ENCODE measurements at places on chromosomes 6 and 20. TPM values are rescaled to one million over a fixed set of nuclear protein-coding genes. Genes with fewer than 3 reads are reported as not detected.

IL20RA gene
- polyA plus RNA-seq, result 6.6 TPM

MUC21 gene
- polyA plus RNA-seq, result 0.16 TPM

ACTL10 gene
- polyA plus RNA-seq, result 0.18 TPM

SMLR1 gene
- 0.10 TPM for polyA plus RNA-seq

TMC2 gene
- polyA plus RNA-seq, result 1.3 TPM

NR2E1 gene
- 0.20 TPM for polyA plus RNA-seq

SPAG4 gene
- 2.7 TPM for polyA plus RNA-seq

TRIM10 gene
- polyA plus RNA-seq, result not detected

PNPLA1 gene
- polyA plus RNA-seq, result not detected

FLOT1 gene
- polyA plus RNA-seq, result 599 TPM

ENPP3 gene
- polyA plus RNA-seq, result 4.9 TPM

BFSP1 gene
- polyA plus RNA-seq, result 1.7 TPM

LRRN4 gene
- not detected for polyA plus RNA-seq

HSD17B8 gene
- 24.7 TPM for polyA plus RNA-seq

NOX3 gene
- polyA plus RNA-seq, result 0.11 TPM

PFDN6 gene
- 180 TPM for polyA plus RNA-seq

KIAA1755 gene
- 8.0 TPM for polyA plus RNA-seq

GRCh38 chr20:23340524-23340923, 10.1 kb upstream of the NXT1 start:
- peak; percentile 59 for DNase-seq

DNA sequence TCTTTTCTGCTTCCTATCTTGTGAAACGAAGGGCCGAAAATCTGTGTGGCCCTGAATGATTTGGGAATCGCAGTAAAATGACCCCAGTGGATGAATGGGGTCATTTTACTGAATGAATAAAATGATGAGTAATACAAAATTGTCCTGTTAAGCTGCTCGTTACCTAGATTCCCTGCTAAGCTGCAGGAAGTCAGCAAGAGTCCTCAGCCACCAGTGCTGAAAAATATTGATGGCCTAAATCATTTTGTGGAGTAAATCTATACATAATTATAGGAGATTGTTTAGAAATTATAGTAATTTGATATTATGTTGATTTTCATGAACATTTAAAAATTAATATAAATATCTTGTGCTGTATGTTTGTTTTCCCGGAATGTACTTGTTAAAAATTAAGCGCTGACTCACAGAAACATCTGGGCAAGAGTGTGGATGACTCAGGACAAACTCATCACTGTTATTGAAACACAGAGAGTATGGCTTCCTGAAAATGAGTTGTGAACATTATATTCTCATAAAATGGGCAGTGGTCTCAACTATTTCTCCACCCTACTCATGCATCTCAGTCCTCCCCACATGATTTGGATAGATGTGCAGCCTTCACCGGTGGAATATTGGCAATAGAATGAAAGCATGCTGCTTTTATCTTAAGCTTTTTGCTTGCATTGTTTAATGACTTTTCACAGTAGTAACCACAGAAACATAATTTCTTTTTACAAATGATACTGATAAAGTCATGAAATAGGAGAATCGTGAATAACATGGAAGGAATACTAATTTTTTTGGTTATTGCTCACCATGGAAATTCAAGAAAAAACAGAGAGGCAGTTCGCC, 36.2 kb upstream of the RGS17 start:
- DNase-seq, result no peak

DNA sequence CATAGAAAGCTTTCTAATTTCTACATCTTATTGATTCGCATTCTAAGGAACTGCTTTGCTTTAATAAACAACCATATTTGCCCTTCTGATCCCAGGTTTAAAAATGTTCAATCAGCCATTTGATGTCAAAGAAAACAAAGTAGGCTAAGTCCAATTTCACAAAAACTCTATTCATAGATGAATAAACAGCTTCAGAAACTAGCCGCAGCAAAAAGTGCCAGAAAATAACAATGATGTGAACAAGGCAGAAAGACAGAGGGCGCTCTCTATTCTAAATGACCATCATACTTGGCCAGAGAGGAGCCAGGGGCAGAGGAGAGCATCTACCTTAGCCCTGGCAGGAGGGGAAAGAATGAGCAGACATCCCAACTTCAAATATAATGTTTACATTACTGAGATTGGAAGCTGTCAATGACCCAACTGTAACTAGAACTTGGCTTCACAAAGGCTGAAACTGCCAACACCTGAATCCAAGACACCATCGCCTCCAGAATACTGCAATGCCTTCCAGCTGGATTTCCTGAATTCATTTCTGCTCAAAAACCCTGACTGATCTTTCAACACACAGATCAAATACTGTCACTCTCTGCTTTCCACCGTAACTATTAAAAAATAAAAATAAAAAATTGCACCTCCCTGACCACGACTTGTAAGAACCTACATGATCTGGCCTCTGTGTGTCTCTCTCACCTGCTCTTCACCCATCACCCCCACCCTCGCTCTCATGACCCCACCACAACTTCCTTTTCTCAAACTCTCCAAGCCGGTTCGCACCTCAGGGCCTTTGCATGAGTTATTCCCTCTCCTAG, 9.5 kb downstream of the CNKSR3 start:
- DNase-seq, result no peak

- DNase-seq, result no peak
These were observed 25.7 kb downstream of the FKBP5 start for GRCh38 chr6:35662999-35663398.

GRCh38 chr6:33192105-33192646, at the start of gene COL11A2:
Gene COL11A2, minus strand, starts transcription at chr6:33192467. Its CDS starts 227 bp downstream, at chr6:33192240.
- DNase-seq, result no peak

- DNase-seq, result no peak
These were observed 379.9 kb upstream of the IRAK1BP1 start for GRCh38 chr6:78487401-78487800.

GRCh38 chr6:6712449-6713403, 124.2 kb downstream of the LY86 start:
- DNase-seq, result peak; percentile 59

DNA sequence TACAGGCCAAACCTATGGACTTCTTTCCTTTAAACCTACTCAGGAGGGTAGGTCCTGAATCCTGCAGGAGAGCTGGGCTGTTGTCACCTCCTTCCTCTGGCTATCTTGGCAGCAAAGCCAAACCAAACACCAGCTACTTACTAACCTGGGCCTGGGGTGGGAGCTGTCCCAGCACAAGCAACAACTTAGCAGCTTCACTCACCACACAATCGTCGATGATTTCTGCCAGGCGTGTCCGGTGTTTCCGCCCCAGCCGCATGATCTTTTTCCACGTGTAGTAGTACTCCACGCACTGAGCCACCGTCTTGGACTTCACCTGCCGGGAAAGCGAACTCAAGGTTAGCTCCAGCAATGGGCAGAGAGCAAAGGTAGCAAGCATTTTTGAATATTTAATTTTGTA, 25.4 kb upstream of the MRPS10 start:
- peak; percentile 46 for DNase-seq

DNA sequence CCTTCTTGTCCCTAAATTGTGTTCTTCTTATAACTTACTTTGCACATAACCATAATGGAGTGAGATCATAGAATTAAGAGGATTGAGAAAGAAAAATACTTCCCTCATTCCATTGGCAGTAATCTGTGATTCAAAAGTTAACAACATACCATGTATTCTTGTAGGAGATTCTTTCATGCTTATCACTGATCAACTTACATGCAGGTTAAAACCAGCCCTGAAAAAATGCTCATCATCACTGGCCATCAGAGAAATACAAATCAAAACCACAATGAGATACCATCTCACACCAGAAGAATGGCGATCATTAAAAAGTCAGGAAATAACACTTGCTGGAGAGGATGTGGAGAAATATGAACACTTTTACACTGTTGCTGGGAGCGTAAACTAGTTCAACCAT, 36.5 kb upstream of the GFRAL start:
- DNase-seq, result no peak

DNA sequence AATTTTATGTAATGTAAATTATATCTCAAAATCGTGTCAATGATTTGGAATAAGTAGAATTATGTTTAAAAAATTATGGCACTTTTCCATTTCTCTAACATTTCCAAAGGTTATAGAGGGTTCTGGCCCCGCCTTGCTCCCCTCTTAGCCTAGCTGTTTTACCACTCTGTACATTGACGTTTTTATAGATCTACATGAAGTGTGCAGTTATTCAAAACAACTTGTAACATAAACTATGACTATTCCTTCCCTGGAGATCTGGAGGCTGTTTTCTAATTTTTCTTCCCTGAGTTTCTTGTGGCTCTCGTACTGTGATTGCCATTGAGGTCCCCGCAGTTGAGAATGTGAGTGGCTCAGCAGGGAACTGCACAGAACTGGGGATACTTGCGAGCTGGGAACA, 48.4 kb downstream of the IYD start:
- no peak for DNase-seq

- no peak for DNase-seq
These were observed 30.3 kb downstream of the KIF13A start for GRCh38 chr6:17957086-17957485.

DNA sequence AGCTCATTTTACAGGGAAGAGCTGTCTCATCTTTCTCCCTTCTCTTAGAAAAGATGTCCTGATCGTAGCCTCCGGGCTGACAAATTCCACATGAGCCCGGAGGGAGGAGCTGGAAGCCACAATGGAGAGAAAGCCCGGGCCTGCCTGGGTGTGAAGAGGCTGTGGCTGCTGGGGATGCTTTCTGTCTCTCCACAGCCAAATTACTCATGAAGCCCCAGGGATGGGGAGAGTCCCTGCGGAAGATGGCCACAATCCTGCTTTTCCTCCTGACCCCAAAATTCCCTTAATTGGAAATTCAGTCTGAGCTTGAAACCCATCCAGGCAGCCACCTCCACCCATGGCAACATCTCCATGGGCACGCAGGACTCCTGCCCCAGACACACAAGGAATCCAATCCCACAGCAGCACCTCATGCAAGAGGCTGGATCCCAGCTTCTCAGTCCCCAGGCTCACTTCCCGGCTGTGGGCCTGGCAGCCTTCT, 32.4 kb downstream of the JPH2 start:
- no peak for DNase-seq

DNA sequence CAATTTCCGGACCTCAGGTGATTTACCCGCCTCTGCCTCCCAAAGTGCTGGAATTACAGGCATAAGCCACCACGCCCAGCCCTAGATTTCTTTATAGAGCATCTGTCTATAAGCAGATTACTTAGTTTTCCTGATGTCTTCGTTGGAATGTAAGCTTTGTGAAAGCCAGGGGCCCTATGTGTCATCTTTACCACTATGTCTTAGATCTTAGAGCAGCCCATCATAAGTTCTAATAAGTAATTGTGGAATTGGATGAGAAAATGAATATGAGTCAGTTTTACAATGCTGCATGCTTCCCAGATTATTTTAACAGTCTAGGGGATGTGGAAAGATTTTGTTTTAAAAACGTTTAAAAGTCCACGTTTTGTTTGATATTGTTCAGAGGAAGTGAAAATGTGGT, 9.1 kb upstream of the ZBTB2 start:
- no peak for DNase-seq

DNA sequence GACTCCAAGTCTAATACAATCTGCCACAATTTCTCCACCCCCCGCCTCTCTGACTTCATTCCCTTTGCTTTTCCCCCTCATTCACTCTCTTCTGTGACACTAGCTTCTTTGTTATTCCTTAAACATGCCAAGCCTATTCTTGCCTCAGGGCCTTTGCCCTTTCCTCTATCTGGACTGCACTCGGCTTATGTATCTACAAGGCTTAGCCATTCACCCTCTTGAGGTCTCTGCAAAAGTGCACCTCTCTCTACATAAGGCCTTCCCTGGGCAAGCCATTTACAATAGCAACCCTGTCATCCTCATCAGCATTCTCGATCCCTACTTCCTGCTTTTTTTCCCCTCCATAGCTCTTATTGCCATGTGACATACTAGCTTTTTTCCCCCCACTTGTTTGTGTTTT, 168.9 kb downstream of the PDSS2 start:
- DNase-seq, result no peak

GRCh38 chr20:63552481-63553249, 1.3 kb upstream of the FNDC11 start:
- no peak for DNase-seq

DNA sequence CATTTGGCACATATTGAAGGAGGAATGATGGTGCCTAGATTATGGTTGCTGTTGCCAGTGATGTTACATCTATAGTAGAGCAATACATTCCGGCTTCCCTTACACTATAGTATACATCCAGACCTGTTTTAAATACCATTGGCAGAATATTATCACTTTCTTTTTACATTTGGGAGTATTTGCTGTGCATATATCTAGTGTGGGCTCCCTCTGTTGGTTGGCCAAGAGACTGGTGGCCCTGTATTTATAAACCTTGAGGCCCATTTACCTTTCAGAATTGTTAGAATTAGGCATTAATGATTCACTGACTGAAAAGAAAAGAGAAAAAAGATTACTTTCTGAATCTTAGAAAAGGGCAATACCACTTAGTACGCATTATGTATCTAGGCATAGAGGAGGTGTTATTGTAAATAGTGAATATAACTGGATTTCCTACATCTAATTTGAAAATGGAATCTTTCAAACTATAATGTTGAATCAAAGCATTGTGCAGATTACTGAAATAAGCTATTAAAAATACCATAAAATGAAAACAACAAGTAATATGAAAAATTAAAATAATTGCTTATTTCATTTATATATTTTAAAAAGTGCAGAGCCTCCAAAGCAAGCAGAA, 628.8 kb upstream of the MAN1A1 start:
- peak; percentile 59 for DNase-seq

DNA sequence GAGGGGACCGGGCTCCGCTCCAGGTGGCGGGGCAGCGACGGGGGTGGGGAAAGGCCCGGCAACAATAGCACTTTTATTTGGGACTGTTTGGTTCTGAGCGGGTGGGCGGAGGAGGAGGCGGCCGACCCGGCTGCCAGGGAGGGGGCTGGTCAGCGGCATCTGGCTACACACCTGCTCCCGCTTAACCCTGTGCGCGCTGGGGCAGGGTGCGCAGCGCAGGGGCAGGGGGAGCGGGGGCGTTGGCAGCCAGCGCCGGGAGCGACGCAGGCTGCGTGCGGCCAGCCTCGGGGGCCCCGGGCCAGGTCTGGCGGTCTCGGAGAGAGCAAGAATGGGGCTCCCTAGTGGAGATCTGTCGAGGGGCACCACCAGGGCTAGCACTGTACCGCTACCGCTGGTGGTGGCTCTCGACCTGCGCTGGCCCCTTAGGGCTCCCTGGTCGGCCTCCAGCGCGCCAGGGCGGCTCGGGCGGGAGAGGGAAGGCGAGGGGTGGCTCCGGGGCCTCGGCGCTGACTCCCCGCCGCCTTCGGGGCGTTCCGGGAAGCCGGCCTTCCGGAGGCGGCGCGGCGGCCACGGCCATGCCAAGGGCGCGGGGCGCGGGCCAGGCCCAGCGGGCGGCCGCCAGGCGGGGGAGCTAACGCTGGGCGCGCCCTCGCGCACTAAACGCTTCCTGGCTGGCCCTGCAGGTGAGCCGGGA, 92.4 kb downstream of the NCR2 start:
- DNase-seq, result no peak

DNA sequence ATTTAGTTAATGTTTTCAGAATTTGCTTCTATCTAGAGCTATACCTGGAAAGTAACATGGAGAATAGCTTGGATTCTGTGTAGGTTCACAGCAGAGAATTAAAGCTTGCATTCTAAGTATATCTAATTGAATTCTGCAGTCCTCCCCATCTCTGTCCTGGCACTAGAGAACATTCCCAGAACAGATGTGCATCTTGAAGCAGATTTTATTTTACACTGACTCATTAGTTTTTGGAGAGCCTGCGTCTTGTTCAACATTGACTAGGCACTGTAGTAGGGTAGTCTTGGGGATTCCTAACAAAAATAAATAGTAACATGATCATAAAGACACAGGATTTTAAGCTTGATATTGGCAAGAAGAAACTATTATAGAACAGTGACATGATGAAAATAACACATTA, 36.2 kb upstream of the BAG2 start:
- DNase-seq, result no peak

GRCh38 chr6:168122011-168122410, 43.0 kb upstream of the FRMD1 start:
- DNase-seq, result no peak

- no peak for DNase-seq
These were observed 365.8 kb upstream of the MARCKS start for GRCh38 chr6:113491376-113491775.
